ENCODE measurements at places on chromosomes 3 and 15. TPM values are rescaled to one million over a fixed set of nuclear protein-coding genes. Genes with fewer than 3 reads are reported as not detected.

Gene CRBN
- 54.7 TPM for total RNA-seq

Gene LMAN1L
- not detected for total RNA-seq

Gene GOLGA6B
- total RNA-seq, result not detected

Gene FANCD2OS
- not detected for total RNA-seq

Gene TMCO5A
- not detected for total RNA-seq

Gene DCBLD2
- 62.9 TPM for total RNA-seq

Gene IMPG2
- total RNA-seq, result 0.39 TPM

Gene STRC
- total RNA-seq, result 0.32 TPM

Gene IL17RE
- 1.4 TPM for total RNA-seq

Gene STAC
- 0.13 TPM for total RNA-seq

Gene C3orf62
- total RNA-seq, result 2.4 TPM

Gene SPTBN5
- 0.22 TPM for total RNA-seq

Gene ERICH6
- not detected for total RNA-seq

Gene RLBP1
- total RNA-seq, result not detected

Gene OXTR
- total RNA-seq, result 0.76 TPM

Gene FAM81A
- total RNA-seq, result 1.4 TPM

Gene TM4SF4
- total RNA-seq, result 0.86 TPM

Gene ZNF80
- not detected for total RNA-seq
